Smooth muscle cell of trachea (primary cell): ENCODE measurements at places on chromosomes 6 and 20. TPM values are rescaled to one million over a fixed set of nuclear protein-coding genes. Genes with fewer than 3 reads are reported as not detected.

The CCN2 gene
- total RNA-seq, result 39.7 and 109 TPM in 2 replicates

The IL17F gene
- not detected in 2 replicates for total RNA-seq

The MOXD1 gene
- total RNA-seq, result 118 and 199 TPM in 2 replicates

The ZNF334 gene
- 1.6 and 2.5 TPM in 2 replicates for total RNA-seq

The ADIG gene
- total RNA-seq, result not detected in 2 replicates

The TP53INP2 gene
- total RNA-seq, result 4.2 and 4.5 TPM in 2 replicates

The CABLES2 gene
- total RNA-seq, result 1.0 and 1.7 TPM in 2 replicates

The AGER gene
- 0.44 and 0.50 TPM in 2 replicates for total RNA-seq

The TUBB1 gene
- not detected in 2 replicates for total RNA-seq

The TSBP1 gene
- total RNA-seq, result not detected in 2 replicates

The PNPLA1 gene
- total RNA-seq, result not detected in 2 replicates

The KCNK16 gene
- total RNA-seq, result not detected in 2 replicates

The TBC1D20 gene
- total RNA-seq, result 36.1 and 45.7 TPM in 2 replicates

The CCND3 gene
- 13.8 and 18.2 TPM in 2 replicates for total RNA-seq

The CNKSR3 gene
- total RNA-seq, result 7.8 and 10.8 TPM in 2 replicates

The TNNC2 gene
- 1.0 and 2.2 TPM in 2 replicates for total RNA-seq

The CST5 gene
- total RNA-seq, result not detected in 2 replicates

The SLC22A2 gene
- not detected in 2 replicates for total RNA-seq

The PBOV1 gene
- total RNA-seq, result not detected in 2 replicates

The RIMS4 gene
- total RNA-seq, result under 0.01 and 0.17 TPM in 2 replicates

The TRIM31 gene
- total RNA-seq, result not detected in 2 replicates

The HCK gene
- total RNA-seq, result not detected in 2 replicates

The TRMT11 gene
- total RNA-seq, result 20.5 and 33.3 TPM in 2 replicates

The NKX2-4 gene
- not detected in 2 replicates for total RNA-seq

The RNF5 gene
- total RNA-seq, result 17.5 and 30.7 TPM in 2 replicates

The HLA-DOB gene
- 0.29 TPM in 1 of 2 replicates, not detected in the other for total RNA-seq

The CGA gene
- total RNA-seq, result not detected in 2 replicates

The ELOVL4 gene
- total RNA-seq, result 5.6 and 8.7 TPM in 2 replicates
